ENCODE measurements at places on chromosomes 16 and 17.
A peak's percentile ranks its signal among the peaks of the same experiment; 100 is the strongest.

GRCh38 chr17:42913522-42913921 is 12.9 kb downstream of the G6PC1 start:
- no peak for DNase-seq

DNA sequence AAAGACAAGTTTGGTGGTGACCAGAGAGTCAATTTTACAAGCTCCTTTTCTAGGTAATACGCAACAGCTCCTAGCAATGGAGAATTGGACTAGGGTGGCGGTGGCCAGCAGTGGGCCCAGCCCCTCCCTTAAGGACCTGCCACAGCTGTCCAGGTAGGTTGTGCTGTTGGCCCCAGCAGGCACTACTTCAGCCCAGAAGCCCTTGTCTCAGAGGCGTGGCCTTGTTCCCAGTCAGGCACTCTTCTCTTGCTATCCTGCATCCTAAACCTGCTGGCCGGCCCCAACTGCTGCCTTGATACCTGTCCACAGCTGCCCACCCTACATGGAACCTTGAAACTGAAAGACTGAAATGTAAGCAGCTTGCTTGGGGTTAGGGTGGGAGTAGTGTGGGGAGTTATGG is 989 bp upstream of the GALK1 start:
- DNase-seq, result no peak

DNA sequence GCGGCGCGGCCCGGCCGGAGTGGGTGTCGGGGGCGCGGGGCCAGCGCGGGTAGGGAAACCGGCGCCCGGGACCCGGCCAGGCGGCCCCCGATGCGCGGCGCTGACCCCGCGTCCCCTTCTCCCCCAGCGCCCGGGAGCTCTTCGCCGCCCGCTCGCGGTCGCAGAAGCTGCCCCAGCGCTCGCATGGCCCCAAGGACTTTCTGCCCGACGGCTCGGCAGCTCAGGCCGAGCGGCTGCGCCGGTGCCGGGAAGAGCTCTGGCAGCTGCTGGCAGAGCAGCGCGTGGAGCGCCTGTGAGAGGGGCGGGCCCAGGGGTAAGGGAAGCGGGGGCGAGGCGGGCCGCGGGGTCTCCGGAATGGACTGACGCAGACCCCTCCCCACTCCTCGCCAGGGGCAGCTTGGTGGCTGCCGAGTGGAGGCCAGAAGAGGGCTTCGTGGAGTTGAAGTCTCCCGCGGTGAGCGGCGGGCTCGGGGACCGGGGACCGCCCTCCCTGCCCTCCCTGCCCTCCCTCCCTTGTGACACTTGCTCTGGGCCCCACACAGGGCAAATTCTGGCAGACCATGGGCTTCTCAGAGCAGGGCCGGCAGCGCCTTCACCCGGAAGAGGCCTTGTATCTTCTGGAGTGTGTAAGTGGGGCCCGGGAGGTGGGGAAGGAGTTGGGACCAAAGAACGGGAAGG is 430 bp downstream of the TSEN54 start:
- peak; percentile 29 for DNase-seq

DNA sequence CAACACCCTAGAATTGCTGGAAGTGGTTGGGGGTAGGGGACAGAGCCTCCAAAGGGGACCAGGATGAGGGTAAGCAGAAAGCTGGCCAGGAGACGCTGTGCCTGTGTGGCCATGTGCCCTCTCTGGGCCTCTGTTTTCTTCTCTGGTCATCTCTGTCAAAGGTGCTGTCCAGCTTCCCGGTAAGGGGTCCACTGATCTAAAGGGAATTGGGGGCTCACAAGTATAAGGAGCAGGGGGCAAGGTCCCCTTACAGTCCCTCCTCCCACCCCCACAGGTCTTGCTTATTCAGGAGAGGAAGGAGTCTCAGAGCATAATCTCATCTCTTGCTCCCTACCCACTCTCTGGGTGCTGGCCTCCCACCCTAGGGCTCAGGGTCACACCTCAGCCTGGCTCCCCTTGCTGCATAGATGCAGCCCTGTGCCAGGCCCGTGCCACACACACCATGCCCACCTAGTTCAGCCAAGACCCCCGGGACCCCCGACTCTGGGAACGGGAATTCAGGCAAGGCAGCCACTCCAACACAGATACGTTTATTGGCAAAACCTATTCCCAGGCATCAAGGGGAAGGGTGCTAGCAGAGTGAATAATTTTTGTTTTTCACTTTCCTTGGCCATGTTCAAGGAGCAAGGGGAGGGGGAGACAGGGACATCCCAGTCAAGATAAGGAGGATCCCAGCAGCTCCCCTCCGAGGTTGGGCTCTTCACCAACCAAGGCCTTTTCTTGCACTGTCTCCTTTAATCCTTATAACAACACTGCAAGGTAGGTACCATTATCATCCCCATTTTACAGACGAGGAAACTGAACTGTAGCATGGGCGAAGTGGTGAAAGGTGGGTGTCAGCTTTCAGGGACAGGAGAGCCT is 19.8 kb downstream of the SLC4A1 start:
- DNase-seq, result no peak

DNA sequence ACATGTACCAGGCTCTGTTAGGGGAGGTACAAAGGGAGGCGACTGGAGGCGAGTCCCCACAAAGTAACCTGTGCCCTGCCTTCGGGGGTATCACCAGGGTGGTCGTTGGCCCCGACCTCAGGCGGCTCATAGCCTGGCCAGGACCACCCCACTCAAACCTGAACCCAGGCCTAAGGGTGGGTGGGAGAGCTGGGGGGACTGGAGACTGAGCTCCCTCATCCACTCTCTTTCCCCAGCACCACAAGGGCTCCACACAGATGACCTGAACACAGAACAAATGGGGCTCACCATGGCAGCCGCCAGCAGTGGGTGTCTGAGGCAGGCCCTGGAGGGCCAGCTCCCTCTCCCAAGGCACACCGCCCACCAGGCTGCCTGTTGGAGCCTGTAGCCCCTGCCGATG is 120.6 kb upstream of the TNRC6C start:
- DNase-seq, result no peak

- no peak for DNase-seq
Measured at GRCh38 chr17:67069603-67070136, 25.3 kb downstream of the CACNG1 start.

DNA sequence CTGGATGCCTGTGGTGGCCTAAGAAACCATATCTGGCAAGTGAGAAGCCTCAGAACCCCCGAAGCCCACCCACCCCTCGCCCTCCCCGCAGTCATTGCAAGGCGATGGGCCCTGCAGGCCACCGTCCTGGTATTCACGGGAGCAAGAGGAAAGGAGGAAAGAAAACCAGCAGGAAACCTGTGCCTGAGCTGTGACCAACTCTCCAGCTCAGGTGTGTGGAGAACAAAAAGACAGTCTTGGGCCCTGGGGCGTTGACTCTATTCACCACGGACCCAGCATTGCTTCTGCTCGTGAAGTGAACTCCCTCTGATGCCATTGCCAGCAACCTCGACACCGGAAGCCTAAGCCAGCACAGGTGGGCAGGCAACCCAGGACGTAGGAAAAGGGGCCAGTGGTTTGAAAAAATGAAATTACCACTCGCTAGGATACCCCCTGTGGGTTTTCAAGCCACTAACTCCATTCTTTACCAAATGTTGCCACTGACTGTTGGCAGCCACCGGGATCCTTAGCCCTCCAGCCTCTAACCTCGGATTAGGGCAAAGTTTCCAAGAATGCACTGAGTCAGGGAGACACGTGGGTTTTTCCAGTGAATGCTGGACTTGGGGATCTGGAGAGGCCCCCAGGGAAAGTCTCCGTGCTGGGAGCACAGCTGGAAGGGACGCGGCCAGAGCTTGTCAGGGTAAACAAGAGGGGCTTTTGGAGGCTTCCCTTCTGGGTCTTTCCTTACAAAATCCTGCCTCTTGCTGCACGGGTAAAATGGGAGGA is 25.1 kb downstream of the FA2H start:
- no peak for DNase-seq

GRCh38 chr16:84532855-84533486 is 28.5 kb upstream of the MEAK7 start:
- DNase-seq, result peak; percentile 78

- no peak for DNase-seq
Measured at GRCh38 chr16:88339930-88340754, 42.6 kb upstream of the ZNF469 start.

DNA sequence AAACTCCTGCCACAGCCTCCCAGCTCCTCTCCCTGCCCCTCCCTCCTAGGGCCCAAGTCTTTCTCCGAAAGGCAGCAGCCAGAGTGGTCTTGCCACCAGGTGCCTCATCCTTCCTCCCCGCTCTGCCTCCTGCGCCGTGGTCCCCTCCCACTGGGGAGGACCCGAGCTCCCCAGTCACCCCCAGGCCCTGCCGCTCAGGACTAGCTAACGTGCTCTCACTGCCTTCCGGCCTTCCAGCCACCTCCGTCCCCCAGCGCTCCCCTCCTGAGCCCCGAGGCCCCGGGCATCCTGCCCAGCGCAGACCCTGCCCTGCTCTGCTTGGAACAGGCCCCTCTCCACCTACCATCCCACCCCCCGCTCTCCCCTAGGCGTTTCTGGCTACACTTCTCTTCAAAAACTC is 19.4 kb upstream of the COL1A1 start:
- no peak for DNase-seq

- peak; percentile 60 for DNase-seq
Measured at GRCh38 chr17:42980766-42981397, 517 bp downstream of the RUNDC1 start.

DNA sequence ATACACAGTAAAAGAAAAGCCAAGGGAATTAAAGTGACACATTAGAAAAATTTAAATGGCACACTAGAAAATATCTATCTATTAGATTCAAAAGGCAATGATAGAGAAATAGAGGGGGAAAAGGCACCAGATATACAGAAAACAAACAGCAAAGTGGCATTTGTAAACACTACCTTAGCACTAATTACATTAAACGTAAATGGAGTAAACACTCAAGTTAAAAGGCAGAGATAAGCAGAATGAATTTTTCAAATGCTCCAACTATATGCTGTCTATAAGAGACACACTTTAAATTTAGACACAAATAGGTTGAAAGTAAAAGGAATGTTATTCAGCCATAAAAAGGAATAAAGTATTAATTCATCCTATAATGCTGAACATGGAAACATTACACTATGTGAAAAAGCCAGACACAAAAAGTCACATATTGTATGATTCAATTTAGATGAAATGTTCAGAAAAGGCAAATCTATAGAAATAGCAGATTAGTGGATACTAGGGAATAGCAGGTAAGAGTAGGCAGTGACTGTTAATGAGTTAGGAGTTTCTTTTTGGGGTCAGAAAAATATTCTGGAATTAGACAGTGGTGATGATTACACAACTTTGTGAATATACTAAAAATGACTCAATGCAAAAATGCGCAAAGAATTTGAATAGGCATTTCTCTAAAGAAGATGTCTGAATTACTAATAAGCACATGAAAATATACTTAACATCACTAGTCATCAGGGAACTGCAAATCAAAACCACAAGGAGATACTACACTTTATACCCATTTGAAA is 92.4 kb downstream of the BRIP1 start:
- DNase-seq, result no peak

GRCh38 chr17:35774499-35774898 is 13.8 kb downstream of the C17orf50 start:
- DNase-seq, result no peak

DNA sequence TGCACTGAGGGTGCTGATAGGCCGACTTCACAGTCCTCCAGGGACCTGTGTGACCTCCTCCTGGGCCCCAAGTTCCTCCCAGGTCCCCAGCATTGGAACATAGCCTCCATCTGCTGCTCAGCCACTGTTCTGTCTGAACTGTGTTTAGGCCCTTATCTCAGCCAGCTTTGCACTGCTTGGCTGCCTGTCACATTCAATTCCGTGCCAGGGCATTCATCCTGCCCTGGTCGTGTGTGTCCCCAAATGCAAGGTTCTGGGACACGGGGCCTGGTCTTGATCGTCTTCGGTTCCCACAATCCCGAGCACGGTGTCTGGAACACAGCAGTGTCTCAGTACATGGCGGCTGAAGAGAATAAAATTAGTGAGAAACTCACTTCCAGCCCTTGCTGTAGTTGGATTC is 69.9 kb upstream of the NFAT5 start:
- DNase-seq, result no peak

- no peak for DNase-seq
Measured at GRCh38 chr17:77466140-77466539, 325.4 kb downstream of the SEC14L1 start.

DNA sequence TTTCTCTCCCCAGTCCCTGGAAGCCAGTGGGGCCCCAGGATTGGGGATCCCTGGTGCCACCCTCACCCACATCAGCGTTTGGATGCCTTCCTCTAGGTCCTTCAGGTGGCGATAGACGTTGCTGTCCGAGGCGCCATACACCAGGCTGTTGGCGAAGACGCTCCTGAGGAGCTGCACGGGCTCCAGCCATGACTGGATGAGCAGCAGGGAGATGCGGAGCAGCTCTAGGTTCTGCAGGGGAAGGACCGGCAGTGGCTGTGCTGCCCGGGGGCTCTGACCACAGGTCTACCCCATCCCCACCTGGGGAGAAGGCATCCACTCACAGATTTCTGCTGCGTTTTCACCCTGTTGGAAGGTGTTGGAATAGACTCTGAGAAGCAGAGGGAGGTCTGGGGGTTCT is 1.0 kb downstream of the GH2 start:
- DNase-seq, result no peak

DNA sequence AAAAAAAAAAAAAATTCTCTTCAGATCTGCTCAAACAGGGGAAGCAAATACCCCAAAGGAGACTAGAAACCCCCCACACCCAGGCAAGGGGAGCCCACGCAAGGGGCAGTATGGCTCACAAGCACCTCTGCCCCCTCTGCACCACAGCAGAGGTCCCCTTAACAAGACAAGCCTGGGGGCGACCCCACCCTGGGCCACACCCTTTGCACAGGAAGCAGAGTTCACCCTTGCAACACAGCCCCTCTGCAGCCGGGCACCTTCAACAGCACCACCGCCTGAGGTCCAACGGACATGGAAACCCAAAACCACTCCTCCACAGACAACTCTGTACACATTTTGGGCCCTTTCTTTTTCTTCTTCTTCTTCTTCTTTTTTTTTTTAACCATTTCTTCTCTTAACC is 12.8 kb downstream of the AXIN1 start:
- DNase-seq, result peak; percentile 12

DNA sequence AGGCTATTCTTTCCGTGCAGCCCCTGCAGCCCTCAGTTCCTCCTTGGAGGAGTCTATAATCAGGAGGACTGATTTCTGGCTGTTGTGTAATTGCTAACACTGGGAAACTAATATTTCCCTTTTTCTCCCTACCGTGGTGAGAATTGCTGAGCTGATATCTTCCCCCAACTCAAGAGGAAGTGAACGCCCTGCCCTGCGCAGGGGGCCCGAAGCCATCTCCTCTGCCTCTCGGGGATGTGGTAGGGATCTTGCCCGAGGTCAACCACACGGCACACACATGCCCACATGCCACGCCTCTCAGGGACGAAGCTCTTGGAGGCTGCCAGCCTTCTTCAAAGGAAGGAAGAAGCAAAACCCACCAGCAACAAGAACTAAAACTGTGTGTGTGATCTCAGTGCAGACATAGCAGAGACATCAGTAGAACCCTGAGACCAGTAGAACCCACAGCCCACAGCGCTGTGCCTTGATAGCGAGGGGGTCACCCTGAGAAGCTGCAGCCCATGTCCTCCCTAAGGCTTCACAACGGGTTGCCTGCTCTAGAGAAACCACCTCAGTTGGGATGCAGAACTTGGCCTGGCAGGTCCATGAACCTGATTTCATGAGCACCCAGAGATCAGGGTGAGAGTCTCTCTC is 8.9 kb upstream of the ULK2 start:
- peak; percentile 65 for DNase-seq

GRCh38 chr17:82534401-82534812 is 14.9 kb downstream of the FOXK2 start:
- DNase-seq, result no peak

Data from Kasumi-1 (cell line).